ENCODE measurements at places on chromosomes 3 and 15.

DNA sequence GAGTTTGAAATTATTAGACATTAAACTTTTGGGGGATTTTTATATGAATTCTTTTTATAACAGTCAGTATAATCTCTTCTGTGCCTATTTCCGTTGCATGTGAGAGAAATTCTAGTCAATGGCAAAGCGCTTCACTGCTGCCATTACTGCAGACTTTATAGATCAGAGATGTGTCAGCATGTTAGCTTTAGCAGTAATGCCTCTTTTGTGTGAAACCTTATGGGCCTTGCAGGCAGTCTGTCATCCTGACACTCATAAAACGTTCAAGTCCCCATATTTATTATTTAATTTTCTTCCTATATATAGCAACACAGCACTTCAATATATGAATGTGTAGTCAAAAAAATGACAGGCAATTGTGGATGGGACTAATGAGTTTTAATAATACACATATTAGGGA lies 191.0 kb downstream of the NLGN1 start:
- no peak for DNase-seq

DNA sequence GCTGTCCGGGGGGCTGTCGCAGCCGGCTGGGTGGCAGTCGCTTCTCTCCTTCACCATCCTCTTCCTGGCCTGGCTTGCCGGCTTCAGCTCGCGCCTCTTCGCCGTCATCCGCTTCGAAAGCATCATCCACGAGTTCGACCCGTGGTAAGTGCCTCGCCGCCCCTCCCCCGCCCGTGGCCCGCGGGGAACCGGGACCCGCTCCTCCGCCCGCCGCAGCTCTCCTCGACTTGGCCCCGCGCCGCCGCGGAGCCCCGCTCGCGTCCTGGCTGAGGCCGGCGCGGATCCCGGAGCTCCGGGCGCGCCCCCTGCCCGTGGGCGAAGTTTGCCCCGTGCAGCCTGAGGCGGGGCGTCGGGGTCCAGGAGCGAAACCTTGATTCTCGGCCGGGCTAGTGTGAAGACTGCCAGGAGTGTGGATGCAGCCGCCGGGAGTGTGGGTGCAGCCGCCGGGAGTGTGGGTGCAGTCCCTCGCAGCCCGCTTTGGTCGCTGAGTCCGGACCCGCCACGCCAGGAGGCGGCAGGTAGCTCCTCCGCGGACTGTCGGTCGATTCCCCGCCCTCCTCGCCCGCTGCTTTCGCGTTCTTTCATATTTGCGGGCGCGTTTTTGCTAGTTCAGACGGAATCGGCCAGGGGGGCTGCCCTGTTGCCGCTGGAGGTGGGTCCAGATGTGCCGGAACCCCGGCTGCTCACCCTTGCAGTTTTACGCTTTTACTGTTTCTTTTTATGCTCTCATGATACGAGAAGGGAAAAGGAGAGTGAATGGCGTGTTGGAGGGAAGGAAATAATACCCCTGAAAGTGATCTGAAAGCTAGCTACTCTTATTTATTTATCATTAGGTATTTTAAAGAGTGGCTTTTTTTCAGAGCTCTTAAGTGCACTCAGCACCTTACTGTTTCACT lies 692 bp downstream of the STT3B start:
- DNase-seq, result no peak

DNA sequence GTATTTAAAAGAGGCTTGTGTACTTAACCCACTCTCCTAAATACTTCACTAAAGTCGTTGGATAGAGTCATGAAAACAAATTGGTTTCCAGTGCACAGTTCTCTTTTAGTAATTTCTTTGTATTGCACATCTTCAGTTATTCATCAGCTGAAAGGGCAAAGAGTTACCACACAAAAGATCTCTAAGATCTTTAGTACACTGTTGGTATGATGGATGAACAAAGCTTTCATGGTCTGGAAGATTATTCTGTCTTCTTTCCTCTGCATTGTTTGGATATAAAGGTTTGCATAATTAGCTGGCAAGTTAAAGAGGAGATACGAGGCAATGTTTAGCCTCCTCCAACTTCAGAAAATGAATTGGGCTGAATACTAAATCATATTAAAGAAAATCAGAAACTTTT lies 40.5 kb downstream of the BCHE start:
- DNase-seq, result no peak

GRCh38 chr15:77481670-77482069 lies 61.0 kb downstream of the HMG20A start:
- no peak for DNase-seq

DNA sequence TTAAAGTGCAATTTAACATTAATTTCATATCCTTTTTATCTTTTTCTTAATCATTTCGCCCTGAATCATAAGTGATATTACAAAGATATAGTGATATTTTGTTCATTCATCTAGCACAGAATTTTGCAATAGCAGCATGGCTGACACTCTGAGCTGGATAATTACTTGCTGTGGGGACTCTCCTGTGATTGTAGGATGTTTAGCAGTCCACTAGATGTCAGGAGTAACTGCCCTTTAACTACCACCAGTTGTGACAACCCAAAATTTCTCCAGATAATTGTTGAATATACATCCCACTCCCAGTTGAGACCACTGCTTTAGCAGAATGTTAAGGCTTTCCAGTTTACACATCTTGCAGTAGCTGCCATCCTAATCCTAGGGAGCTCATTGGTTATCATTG lies 196.8 kb upstream of the MBNL1 start:
- no peak for DNase-seq

DNA sequence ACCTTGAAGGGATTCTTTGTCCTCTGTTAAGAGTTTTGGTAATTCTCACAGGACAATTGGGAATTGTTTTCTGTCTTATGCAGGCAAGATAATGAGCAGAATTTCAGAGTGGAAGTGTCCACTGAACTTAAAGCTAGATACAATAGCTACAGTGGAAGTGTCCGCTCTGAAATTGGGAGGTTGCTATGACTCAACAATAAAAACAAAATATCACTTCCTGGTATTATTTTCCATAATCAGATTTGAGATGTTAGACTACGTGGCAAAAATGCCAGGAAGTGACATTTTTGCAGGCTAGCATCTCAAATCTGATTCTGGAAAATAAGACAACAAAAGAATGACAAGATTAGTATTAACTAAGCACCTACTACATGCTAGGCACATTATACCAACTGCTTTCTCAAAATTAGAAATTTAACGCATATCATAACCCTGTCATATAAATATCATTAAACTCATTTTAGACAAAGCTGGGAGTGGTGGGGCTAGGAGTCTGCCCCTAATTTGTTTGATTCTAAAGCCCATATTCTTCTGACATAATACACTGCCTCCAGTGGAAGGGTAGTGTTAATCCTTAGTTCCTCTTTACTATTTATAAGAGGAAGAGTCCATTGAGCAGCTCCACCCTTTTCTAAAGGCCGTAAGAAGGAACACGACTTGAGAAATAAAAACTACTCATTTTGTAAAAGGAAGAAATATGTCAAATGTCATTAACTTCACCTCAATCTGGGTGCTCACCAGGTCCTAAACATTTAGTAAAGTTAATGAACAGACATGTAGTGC lies 266.9 kb upstream of the STT3B start:
- DNase-seq, result no peak

GRCh38 chr15:80875568-80876347 lies 96.6 kb downstream of the CEMIP start:
- no peak for DNase-seq

GRCh38 chr3:125150525-125151441 lies 61.8 kb downstream of the SLC12A8 start:
- no peak for DNase-seq

- no peak for DNase-seq
Observed at GRCh38 chr3:149080699-149081091, 5.6 kb downstream of the HLTF start.

GRCh38 chr3:129597087-129597999 lies 9.1 kb downstream of the PLXND1 start:
- DNase-seq, result no peak

DNA sequence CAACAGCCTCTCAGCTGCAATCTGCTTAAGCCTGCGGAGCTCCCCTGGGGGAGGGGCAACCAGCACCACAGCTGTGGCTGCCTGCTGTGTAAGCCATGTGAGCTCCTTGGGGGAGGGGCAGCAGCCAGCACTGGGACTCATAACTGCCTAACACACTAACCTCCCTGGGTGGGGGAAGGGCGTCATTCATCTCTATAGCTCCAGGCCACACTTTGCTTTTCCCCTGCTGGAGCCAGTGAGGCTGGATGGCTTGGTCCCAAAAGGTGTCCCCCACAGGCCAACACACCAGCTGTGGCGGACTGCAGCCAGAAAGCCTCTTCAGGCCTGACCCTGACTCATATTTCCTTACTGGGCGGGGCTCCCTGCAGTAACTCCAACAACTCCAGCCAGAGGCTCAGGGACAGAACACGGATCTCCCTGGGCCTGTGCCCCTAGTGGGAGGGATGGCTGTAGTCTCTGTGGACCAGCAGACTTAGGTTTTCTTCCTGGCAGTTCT lies 129.8 kb downstream of the PPM1L start:
- DNase-seq, result peak; percentile 1

- no peak for DNase-seq
Observed at GRCh38 chr3:48711727-48712126, 5.3 kb downstream of the IP6K2 start.

GRCh38 chr3:195180490-195181112 lies 90.4 kb downstream of the XXYLT1 start:
- DNase-seq, result no peak

DNA sequence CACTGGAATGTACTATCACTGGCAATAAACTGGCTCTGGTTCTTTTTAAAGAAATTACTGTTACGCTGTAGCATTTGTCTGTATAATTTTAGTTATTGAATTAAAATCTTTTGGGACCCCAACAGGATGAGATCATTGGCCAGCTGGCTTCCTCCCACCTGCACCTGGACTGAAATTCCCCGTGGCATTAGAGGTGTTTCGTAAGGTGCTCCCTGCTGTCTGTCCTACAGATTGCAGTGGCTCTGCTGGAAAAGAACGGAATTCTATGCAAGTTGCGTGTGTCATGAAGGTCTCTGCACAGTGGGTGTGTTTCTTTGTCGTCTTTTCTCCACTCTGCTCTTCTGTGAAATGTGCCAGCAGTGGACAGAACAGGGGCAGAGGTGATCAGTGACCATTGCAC lies 383.4 kb downstream of the PTPRG start:
- DNase-seq, result no peak
